Myocyte (in vitro differentiated cells): ENCODE measurements at places on chromosomes 12 and 14. TPM values are rescaled to one million over a fixed set of nuclear protein-coding genes. Genes with fewer than 3 reads are reported as not detected.

NANOG gene
- 0.03 and 0.16 TPM in 2 replicates for total RNA-seq

DNA sequence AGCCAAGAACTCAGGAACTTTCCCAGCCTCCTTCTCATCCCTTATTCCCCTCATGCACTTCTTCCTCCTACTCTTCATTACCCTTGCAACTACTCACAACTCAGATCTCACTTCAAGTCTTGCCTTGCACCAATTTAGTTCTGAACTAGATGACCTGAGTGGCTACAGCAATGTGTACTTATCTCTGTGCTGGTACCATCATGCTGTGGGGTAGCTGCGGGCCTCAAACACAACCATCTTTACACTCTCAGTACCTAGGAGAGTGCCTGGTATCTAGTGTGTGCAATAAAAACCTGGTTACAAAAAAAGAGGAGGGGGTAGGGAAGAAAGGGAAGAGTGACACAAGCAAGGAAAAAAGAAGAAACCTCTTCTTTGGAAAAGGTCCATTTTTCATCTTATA is 219.0 kb downstream of the SPTSSA start:
- no peak for DNase-seq

MED6 gene
- total RNA-seq: 25.5 and 29.2 TPM in 2 replicates

- DNase-seq: no peak
These were observed 298.1 kb upstream of the RTL1 start for GRCh38 chr14:101201535-101202151.

GPR33 gene
- total RNA-seq: not detected in 2 replicates

LRRC43 gene
- not detected in 2 replicates for total RNA-seq

GRCh38 chr12:10027311-10027710 is 3.2 kb upstream of the CLEC9A start:
- no peak for DNase-seq

DNA sequence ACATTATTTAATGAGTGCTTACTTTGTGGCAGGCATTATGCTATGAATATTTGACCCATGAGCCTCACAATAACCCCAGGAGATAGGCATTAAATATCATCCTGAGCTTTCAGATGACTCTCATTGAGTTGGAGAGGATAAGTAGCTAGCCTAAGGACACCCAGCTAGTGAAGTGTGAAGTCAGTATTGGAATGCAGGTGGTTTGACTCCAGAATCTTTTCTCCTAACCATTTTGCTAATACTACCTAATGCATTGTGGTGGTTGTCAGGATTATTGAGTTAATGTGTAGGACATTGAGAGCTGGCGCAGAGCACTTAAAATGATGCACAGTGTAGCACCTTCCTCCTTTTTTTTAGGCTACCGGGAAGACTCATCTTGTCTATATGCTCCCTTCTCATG is 3.8 kb upstream of the CDKL1 start:
- DNase-seq: no peak

FGD4 gene
- 9.5 and 16.2 TPM in 2 replicates for total RNA-seq

- no peak for DNase-seq
These were observed 5.3 kb downstream of the LTBP2 start for GRCh38 chr14:74606727-74607126.

WNT1 gene
- total RNA-seq: not detected in 2 replicates

DNA sequence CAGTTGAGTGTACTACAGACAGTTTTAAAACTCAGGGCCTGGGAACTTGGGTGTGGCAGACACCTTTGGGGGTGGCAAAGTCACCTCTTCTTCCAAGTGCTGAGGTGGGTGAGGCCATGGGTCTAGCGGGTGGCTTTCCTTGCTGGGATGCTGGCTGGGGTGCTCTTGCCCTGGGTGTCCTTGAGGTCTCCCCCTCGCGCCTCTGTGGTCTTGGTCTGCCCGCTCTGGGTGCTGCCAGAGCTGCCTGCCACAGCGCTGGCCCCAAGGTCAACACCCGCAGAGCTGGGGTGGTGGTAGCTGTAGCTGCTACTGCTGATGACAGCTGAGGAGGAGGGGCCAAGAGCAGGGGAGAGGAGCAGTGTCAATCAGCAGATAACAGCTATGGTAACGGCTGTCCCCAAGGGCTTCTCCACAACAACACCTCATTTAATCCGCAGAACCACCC is 6.8 kb downstream of the KRT74 start:
- DNase-seq: peak; percentile 3

HELB gene
- 0.99 and 1.5 TPM in 2 replicates for total RNA-seq

DNA sequence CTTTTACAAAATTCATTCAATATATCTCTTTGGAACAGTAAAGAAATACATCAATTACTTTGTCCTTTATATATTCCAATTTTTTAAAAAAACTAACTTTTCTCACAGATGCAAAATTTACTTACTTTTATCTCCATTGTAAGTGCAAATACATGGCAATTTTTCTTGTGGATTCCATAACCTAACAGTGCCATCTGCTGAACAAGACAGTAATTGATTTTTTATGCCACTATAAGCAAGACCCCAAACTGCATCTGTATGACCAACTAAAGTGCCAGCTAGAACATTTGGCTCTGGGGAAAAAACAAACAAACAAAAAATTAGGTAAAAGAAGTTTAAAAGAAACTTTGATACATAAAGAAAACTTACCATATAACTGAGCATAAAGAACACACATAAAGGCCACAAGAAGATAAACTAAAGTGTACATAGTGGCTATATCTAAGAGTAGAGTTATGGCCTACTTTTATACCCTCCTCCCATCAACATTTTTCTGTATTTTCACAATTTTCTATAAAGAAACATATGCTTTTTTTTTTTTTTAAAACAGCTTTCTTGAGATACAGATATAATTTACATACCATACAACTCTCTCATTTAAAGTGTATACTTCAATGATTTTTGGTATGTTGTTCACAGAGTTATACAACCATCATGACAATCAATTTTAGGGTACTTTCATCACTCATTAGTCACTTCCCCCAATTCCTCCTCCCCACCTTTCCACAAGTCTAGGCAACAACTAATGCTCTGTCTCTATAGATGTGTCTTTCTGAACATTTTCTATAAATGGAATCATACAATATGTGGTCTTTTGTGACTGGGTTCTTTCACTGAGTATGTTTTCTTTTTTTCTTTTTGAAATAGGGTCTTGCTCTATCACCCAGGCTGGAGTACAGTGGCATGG is 32.6 kb downstream of the COCH start:
- DNase-seq: peak; percentile 18

DNA sequence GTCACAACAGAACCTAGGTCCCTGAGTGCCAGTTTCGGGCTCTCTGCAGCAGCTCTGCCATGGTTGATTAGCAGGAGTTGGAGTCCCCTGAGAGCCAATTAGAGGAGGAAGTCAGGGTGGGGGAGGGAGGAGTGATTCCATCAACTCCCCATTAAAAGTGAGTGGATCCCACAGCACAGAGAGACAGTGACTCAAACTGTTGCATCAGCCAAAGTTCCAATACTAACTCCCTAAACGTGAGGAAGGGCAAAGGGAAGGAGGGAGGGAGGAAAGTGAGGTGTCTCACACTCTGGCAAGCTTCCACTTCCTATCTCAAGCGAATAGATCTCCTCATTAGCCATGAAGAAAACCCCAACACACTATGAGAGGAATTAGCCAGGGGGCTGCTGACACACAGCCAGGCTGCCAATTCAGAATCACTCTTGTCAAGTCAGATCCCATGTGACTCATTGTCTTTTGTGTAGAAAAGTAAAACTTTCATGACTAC is 23.6 kb downstream of the OR11H4 start:
- DNase-seq: peak; percentile 44

DNA sequence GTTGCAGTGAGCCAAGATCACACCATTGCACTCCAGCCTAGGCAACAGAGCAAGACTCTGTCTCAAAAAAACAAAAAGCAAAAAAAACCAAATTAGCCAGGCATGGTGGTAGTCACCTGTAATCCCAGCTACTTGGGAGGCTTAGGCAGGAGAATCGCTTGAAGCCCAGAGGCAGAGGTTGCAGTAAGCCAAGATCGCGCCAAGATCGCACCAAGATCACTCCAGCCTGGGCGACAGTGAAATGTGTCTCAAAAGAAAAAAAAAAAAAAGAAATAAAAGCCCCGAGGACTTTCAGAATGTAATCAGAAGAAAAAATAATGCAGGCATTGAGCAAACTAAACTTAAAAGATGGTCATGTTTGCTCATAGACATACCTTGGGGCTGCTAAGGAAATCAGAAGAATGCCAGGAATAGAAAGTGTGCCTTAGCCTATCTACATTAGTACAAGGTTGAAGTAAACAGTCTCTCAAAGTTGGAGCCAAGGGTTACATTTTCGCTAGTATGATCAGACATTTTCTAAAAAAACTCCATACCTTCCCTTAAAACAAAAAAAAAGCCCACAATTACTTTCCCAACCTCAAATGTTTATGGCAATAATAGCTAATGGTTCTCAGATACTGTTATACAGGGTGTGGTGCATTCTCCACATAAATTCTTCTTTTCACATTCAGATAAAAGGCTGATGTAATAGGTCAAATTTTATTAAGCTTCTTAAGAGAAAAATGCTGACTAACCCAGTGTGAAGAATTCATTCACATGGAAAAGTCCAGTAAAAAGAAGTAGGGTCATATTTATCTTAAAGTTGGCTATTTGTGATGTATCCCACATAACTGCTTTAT is 15.8 kb downstream of the DTD2 start:
- DNase-seq: peak; percentile 34

GRCh38 chr14:63800083-63800482 is 52.7 kb upstream of the SYNE2 start:
- DNase-seq: no peak

FAM222A gene
- total RNA-seq: 5.7 and 9.1 TPM in 2 replicates

SOCS4 gene
- total RNA-seq: 23.9 and 24.7 TPM in 2 replicates

CLEC4E gene
- not detected in 2 replicates for total RNA-seq

GALNT16 gene
- 2.9 and 4.5 TPM in 2 replicates for total RNA-seq

ERBB3 gene
- 178 and 188 TPM in 2 replicates for total RNA-seq

HOXC11 gene
- total RNA-seq: 2.2 TPM in 2 replicates

GRCh38 chr14:75427482-75428229 is at the start of gene JDP2:
JDP2 (plus strand) TSS chr14:75428022; CDS start chr14:75437921, 9,899 bp downstream.
- DNase-seq: peak; percentile 87

DNA sequence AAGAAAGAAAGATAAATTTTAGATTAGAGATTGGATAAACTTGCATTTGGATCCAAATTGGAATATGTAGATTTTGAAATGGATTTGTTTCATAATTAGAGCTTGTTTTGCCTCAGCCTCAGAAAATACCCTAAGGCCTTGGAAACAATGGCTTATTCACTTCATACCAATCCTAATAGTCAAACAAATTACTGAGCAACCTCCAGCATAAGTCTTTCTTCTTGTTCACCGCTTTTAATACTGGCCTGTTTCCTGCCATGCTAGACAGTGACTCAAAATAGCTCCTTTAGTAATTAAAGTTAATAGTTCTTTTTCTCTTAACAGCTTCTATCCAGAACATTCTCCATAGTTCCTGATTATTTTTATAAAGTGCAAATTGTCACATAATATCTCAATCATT is 110.9 kb upstream of the DNM1L start:
- DNase-seq: peak; percentile 58

GRCh38 chr12:115337693-115338543 is 653.9 kb upstream of the TBX3 start:
- DNase-seq: peak; percentile 22

DNA sequence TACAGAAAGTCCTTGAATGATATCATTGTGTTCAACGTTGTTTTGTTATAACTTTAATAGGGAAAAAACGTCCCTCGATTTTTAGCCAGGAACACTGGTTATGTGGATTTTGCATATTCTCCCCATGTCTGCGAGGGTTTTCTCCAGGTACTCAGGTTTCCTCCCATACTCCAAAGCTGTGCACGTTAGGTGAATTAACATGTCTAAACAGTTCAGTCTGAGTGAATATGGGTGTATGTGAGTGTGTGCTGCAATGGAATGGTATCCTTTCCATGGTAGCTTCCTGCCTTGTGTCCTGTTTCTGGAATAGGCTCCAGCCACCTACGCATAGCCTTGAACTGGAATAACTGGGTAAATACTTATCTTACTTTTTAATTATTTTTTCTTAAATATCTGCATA is 810.8 kb upstream of the ATXN7L3B start:
- DNase-seq: no peak

DNA sequence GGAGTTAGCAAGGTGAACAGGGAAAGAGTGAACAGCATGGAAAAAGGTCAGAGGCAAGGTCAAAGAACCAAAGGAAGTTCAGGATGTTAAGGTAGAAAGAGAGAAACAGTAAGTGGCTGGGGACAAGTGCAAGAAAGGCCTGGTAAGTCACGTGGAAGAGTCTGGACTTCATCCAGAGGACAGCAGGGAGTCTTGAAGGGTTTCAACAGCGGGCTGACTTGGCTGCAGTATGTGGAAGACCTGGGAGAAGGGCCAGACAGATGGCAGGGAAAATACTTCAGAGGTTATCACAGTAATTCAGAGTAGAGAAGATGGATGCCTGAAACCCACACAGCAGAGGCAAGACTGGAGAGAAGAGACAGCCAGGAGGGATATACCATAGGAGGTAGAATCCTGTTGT is 34.0 kb downstream of the CIT start:
- DNase-seq: peak; percentile 93

KRT75 gene
- not detected in 2 replicates for total RNA-seq

GRCh38 chr12:122356192-122356635 is 66.3 kb downstream of the CLIP1 start:
- DNase-seq: peak; percentile 74

GRCh38 chr12:29333178-29333577 is 47.8 kb downstream of the ERGIC2 start:
- DNase-seq: no peak

DNA sequence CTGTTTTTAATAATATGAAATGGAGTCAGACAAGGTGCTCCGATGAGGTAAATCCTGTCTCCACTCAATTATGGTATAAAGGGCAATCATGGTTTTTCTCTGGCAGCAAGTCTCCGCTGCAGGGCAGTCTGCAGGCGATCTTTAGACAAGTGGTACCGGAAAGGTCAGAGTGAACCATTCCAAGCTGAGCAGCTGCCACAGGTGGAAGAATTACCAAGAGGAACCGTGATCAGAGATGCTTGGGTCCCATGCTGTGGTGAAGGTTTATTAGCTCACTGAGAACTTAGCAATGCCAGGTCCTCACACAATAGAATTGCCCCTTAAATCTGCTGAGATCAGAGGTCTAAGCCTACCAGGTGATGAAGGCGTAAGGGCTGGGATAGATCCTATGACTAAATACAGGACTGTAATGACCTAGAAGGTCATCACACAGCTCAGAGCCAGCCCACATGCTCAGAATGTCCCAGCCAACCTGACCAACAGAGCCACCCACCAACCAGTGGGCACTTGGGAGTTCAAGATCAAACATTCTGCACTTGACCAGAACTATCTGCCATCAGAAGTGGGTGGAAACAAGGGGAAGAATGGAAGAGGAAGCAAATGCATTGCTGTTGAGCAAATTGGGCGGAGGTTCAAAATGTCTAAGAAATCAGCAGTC is 175.2 kb upstream of the BCL2L14 start:
- peak; percentile 18 for DNase-seq

CLEC7A gene
- not detected in 2 replicates for total RNA-seq

SLC17A8 gene
- 0.05 TPM in 1 of 2 replicates, not detected in the other for total RNA-seq

GRCh38 chr14:29039171-29039570 is 272.6 kb downstream of the FOXG1 start:
- DNase-seq: no peak

GRCh38 chr14:87810711-87811110 is 182.3 kb downstream of the GALC start:
- no peak for DNase-seq

DNA sequence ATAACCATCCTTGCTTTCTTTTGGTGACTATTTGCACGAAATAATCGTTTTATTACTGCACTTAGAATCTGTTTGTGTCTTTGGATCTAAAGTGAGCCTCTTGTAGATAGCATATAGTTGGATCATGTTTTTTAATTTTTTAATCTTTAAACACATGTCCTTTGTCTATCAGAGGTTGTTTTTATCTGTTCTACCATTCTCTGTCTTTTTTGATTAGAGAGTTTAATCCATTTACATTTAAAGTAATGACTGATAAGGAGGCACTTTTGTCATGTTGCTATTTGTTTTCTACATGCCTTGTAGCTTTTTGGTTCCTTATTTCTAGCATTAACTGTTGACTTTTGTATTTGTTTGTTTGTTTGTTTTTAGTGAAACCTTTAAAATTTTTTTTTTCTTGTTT is 506.2 kb upstream of the RGS6 start:
- DNase-seq: no peak
